ENCODE measurements at places on chromosomes 4 and X. TPM values are rescaled to one million over a fixed set of nuclear protein-coding genes. Genes with fewer than 3 reads are reported as not detected.

Gene GRSF1
- total RNA-seq = 73.9 TPM

Gene TMPRSS11D
- total RNA-seq = not detected

Gene S100P
- 4.8 TPM for total RNA-seq

Gene POLN
- 8.9 TPM for total RNA-seq

Gene NOX1
- not detected for total RNA-seq

Gene TRIM61
- total RNA-seq = 3.6 TPM

Gene TLR10
- 5.4 TPM for total RNA-seq

Gene LRBA
- 47.9 TPM for total RNA-seq

- DNase-seq = no peak
- H3K4me3 ChIP-seq = no peak overlapping the region
- no peaks in the 10 kb centered on the region for H3K4me1 ChIP-seq
- H3K27ac ChIP-seq = no peak overlapping the region
These were observed 448.3 kb upstream of the SLIT2 start for GRCh38 chr4:19803406-19803805.

- no peak overlapping the region for H3K27ac ChIP-seq
- H3K27me3 ChIP-seq = no peaks in the 10 kb centered on the region
- H3K36me3 ChIP-seq = no peaks in the 10 kb centered on the region
- no peaks in the 10 kb centered on the region for H3K4me1 ChIP-seq
These were observed 126.2 kb downstream of the SORBS2 start for GRCh38 chr4:185685804-185686203.

DNA sequence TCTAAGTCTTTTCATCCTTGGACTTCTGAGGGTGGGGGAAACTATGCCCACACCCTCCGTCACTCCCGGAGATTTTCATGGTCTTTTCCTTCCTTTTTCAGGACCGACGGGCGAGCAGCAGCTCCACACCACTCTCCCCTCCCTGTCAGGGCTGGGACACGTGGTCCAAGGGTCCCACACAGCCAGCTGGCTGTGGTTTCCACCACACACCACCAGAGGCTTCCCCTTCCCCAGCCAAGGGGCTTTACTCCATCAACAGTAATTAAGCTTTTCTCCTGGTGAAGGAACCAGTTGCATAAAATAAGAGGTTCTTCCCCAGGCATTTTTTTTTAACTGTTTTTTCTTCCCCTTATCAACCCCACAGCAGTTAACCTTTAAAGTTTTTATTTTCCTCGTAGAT, 453.9 kb downstream of the GPAT3 start:
- no peak for DNase-seq
- no peaks in the 10 kb centered on the region for H3K36me3 ChIP-seq
- H3K4me1 ChIP-seq = no peaks in the 10 kb centered on the region

DNA sequence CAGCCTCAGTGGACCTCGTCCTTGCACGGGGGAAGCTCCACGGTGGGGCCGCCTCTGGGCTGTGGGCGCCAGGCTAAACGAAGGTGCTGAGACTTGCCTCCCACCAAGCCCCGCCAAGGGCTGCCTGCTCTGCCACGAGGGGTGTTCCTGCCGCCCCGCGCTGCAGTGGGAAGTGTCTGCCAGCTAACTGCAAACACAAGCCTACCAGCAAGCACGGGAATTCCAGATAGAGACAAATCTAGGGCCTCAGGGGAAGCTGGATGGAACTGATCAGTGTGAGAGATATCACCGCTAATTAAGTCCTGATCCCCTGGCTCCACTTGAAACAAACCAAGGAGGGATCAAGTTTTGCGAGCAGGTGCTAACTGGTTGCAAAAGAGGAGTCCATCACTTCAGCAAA, 181.6 kb upstream of the LEF1 start:
- no peaks in the 10 kb centered on the region for H3K27me3 ChIP-seq
- H3K4me3 ChIP-seq = no peak overlapping the region
- DNase-seq = no peak
- H3K36me3 ChIP-seq = no peaks in the 10 kb centered on the region

- peaks cover 11% of the 10 kb centered on the region for H3K4me1 ChIP-seq
- H3K27ac ChIP-seq = no peak overlapping the region
- DNase-seq = no peak
- H3K4me3 ChIP-seq = no peak overlapping the region
These were observed 3.7 kb downstream of the QRFPR start for GRCh38 chr4:121377076-121377475.

- H3K36me3 ChIP-seq = no peaks in the 10 kb centered on the region
- H3K27me3 ChIP-seq = no peaks in the 10 kb centered on the region
- H3K4me3 ChIP-seq = no peak overlapping the region
- no peak overlapping the region for H3K27ac ChIP-seq
- no peak for DNase-seq
These were observed 2.3 kb upstream of the MID1IP1 start for GRCh38 chrX:38798956-38799355.

DNA sequence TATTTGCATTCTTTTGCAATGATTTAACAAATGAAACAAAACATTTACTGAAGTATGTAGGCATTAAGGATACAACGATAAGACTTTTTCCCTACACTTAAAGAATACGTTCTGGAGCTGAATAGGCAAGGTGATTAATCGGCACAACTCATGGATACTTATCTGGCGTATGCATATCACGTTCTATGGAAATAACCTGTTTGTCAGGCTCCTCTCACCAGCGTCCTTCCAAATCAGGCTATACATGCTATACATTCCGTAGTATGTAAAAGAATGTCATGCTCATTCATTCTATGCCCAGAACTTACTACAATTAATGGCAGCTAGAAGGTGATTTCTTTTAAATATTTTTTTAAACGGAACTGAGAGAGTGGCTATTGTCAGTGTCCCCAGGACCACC, 25.6 kb upstream of the TCEANC start:
- no peak for DNase-seq
- H3K27me3 ChIP-seq = peaks cover 34% of the 10 kb centered on the region
- no peaks in the 10 kb centered on the region for H3K4me1 ChIP-seq
- H3K27ac ChIP-seq = no peak overlapping the region
- H3K36me3 ChIP-seq = no peaks in the 10 kb centered on the region

GRCh38 chrX:39519566-39520301, 578.0 kb downstream of the BCOR start:
- peak; percentile 57 for DNase-seq
- no peak overlapping the region for H3K4me3 ChIP-seq
- H3K27me3 ChIP-seq = peaks cover 2% of the 10 kb centered on the region
- peaks cover 34% of the 10 kb centered on the region for H3K4me1 ChIP-seq
- H3K36me3 ChIP-seq = no peaks in the 10 kb centered on the region

DNA sequence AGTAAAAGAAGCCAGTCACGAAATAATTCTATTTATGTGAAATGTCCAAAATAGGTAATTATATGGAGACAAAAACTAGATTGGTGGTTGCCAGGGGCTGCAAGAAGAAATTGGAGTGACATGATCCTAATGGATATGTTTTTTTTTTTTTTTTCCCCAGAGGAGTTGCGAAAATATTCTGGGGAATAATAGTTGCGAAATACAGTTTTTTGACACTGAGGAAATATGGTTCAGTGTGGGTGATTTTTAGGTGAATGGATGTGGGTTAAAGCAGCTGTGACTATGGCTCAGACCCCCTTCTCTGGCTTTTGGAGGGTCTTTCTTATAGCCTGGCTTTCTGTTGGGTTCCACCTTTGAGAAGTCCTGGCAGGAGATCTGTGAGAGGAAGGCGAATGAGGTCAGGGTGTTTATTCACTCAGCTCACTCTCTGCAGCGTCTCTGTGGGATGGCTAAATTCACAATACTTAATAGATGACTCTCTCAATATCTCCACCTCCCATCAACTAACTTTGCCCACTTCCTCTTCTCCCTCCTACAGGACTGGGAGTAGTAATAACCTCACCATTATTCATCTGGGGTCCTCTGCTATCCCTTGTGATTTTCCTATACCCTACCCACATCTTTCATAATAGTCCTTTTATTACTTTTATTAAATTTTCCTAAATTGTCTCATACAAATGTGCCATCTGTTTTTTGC, 15.3 kb upstream of the RAB9B start:
- H3K36me3 ChIP-seq = no peaks in the 10 kb centered on the region
- H3K27ac ChIP-seq = no peak overlapping the region
- H3K4me3 ChIP-seq = no peak overlapping the region
- DNase-seq = no peak
- H3K4me1 ChIP-seq = no peaks in the 10 kb centered on the region
- H3K27me3 ChIP-seq = peaks cover 3% of the 10 kb centered on the region

DNA sequence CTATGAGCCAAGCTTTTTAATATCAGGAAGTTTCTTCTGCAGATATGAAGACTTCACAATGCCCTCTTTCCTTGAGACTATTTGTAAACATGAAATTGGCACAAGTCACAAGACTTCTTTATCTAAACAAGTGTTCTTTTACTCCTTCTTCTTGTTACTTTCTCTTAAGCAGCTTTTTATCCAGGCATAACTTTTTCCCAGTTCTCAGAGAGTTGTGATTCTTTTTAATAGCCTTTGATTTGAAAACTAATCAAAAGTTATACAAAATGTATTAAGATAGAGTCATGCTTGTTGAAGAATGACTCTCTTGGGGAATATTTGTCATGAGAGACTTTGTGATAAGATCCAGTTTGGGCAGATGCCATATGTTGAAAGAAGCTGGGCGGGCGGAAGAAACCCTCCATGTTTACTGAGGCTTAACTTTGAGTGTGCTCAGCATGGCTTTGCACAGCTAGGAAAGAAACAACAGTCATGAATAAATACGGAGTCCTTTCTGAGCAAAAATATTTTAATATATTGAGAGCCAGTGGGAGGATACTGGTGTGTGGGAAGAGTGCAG, 39.3 kb downstream of the SYTL5 start:
- H3K4me3 ChIP-seq = no peak overlapping the region
- no peak for DNase-seq
- no peaks in the 10 kb centered on the region for H3K27me3 ChIP-seq
- H3K27ac ChIP-seq = no peak overlapping the region
- no peaks in the 10 kb centered on the region for H3K36me3 ChIP-seq
- H3K4me1 ChIP-seq = no peaks in the 10 kb centered on the region

DNA sequence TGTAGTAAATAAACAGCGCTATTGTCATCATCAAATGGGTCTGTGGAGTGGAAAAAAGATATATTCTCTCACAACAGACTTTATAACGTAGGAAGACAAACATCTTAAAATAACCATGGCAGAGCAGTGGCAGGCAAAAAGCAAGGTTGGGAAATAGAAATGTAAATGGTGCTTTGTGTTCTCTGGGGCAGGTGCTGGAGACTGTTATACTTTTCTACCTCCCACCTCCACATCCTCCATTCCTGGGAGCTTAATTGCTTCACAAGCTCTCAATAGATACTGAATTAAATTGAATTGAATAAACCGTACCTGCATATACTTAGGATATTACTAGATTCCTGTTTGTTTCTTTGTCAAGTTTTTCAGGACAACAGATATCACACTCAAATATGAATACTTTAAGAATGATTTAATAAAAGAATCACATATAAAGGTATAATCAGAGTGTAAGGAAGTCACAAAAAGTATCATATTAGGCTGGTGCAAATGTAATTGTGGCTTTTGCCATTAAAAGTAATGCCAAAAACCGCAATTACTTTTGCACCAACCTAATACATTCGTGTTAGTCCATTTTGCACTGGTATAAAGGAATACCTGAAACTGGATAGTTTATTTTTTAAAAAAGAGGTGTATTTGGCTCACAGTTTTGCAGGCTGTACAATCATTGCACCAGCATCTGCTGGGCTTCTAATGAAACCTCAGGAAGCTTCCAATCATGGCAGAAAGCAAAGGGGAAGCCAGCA, 367.3 kb downstream of the GRIA2 start:
- no peaks in the 10 kb centered on the region for H3K36me3 ChIP-seq
- no peak for DNase-seq
- no peaks in the 10 kb centered on the region for H3K27me3 ChIP-seq
- H3K4me1 ChIP-seq = no peaks in the 10 kb centered on the region

DNA sequence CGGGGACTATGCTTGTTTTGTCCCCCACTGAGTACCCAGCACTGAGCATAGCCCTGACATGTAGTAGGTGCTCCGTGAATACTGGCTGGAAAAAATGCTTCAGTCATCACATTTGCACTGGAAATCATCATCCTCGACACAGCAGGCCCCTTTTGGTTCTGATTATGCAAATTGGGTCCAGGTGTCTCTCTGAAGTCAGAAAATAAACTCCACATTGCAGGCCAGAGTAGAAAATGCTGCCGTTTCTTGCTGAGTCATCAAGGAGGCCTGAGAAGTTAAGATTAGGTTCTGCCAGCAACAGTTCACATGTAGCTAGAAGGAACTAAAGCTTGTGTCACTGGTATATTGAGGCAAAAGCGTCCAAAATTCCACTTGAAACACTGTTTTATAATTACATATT, 15.0 kb upstream of the STK32B start:
- no peak overlapping the region for H3K27ac ChIP-seq
- H3K27me3 ChIP-seq = no peaks in the 10 kb centered on the region
- no peak for DNase-seq
- H3K4me3 ChIP-seq = no peak overlapping the region
- peaks cover 9% of the 10 kb centered on the region for H3K4me1 ChIP-seq
- no peaks in the 10 kb centered on the region for H3K36me3 ChIP-seq

- DNase-seq = no peak
- peaks cover 10% of the 10 kb centered on the region for H3K4me1 ChIP-seq
- no peak overlapping the region for H3K4me3 ChIP-seq
- H3K27ac ChIP-seq = no peak overlapping the region
- H3K36me3 ChIP-seq = peaks cover 14% of the 10 kb centered on the region
- H3K27me3 ChIP-seq = peaks cover 14% of the 10 kb centered on the region
These were observed 15.0 kb upstream of the ELF4 start for GRCh38 chrX:130125091-130125874.

All from spinal cord (tissue), 10 donors.